Glutamatergic neuron (in vitro differentiated cells): ENCODE measurements at places on chromosomes 13 and 19. TPM values are rescaled to one million over a fixed set of nuclear protein-coding genes. Genes with fewer than 3 reads are reported as not detected.

Gene LYPD5
- total RNA-seq = not detected

Gene LGALS4
- not detected for total RNA-seq

Gene NMRK2
- total RNA-seq = 4.0 TPM

Gene OR10H1
- not detected for total RNA-seq

GRCh38 chr13:85313761-85314503 is 485.3 kb downstream of the SLITRK6 start:
- no peak for DNase-seq

DNA sequence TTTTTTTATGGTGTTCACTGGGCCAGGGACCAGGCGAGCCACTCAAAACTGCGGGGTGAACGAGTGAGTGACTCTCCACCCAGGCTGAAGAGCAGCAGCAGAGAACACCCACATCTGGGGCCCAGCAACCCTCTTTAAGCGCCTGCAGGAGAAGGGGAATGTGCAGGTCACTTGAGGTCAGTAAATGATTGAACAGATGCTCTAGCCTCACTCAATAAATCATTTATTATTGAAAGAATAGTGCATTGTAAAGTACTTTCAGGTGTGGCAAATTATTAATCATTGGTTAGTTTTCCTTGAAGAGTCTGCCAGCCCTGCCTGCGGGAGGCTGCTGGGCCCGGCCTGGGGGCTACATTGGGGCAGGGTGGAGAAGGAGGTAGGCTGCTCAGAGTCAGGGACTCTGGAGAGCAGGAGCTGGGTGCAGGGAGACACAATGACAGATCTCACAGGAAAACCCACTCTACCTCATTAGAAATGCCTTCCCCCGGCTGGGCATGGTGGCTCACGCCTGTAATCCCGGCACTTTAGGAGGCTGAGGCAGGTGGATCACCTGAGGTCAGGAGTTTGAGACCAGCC is 42.5 kb downstream of the ABCC4 start:
- DNase-seq = no peak

DNA sequence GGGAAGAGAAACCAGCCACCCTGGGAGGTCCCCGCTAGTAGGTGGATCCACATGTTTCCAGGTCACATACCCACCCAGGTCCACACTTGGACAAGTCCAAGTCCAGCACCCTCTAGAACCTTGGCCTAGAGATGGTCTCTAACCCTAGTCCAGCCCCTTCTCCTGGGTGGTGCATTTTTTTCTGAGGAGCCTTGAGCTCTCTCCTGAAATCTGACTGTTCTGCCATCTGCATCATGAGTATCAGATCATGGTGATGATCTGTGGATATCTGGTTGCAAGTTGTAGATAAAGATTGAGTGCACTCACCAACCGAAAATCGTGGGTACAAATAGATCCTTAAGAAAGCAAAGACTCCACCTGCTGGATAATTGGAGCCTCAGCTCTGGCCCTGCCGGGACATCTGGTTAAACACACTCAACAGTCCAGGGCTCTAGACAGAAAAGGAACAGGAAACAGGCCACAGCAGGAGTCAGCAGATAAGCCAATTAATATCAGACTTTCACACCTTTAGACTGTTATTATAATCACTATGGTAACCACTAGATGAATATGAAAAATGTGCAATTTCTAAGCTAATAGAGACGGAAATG is 41.1 kb downstream of the GPR12 start:
- no peak for DNase-seq
